ENCODE measurements at places on chromosomes 3 and 15.

GRCh38 chr15:88191812-88192165, 64.8 kb downstream of the NTRK3 start:
- DNase-seq, result no peak

GRCh38 chr3:139111392-139112229, 66.9 kb upstream of the PRR23C start:
- DNase-seq, result peak; percentile 39

DNA sequence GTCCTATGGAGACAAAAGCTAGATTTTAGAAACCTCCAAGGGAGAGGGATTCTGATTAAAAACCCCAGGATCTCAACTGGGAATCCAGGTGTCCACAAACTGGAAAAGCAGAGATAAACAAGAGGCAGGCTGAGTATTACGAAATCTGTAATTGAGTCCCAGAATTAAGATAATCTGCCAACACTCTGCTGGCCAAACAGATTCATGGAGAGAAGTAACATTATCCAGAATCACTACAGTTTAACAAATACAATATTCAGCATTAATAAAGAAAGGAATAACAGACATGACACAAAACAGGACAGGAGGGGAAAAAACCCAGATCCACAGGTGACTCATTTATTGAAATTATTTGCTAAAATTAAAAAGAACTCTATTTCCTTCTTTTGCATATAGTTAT, 227.2 kb upstream of the NANOGP8 start:
- no peak for DNase-seq

DNA sequence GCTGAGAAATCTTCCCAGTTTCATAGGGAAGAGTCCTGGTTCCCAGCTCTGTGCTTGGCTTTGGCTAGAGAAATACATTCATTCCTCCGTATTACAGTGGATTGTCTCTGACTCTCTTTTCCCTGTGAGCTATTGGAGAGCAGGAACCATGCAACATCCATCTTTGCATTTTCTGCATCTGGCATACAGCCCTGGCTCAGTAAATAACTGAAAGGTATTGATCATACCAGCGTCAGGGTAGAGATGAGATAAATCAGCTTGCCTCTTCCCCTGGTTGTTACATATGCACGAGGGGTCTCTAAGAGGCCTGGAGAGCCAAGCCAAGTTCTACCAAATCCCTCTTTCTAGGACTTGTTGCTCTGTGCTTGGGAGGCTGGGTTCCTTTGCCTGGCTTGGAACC, 35.2 kb downstream of the FOXB1 start:
- no peak for DNase-seq

DNA sequence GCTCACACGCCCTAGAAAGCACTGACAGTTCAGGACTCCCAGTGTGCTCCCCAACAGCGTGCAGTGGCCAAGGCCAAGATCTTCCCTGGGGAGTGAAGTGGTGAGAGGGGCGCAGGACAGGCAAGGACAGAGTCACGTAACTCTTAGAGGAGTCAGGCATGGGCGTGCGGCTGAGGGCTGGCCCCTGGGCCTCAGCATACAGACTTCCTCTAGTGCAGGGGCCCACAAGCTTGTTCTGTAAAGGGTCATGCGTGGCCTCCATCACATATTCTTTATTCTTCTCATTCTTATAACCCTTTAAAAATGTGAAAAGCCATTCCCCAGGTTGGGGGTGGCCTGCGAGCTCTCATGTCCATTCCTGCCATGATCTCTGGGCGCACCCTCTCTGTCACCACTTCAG, 25.2 kb downstream of the TMEM43 start:
- no peak for DNase-seq

GRCh38 chr3:23938688-23939087, 6.4 kb upstream of the NR1D2 start:
- DNase-seq, result no peak

DNA sequence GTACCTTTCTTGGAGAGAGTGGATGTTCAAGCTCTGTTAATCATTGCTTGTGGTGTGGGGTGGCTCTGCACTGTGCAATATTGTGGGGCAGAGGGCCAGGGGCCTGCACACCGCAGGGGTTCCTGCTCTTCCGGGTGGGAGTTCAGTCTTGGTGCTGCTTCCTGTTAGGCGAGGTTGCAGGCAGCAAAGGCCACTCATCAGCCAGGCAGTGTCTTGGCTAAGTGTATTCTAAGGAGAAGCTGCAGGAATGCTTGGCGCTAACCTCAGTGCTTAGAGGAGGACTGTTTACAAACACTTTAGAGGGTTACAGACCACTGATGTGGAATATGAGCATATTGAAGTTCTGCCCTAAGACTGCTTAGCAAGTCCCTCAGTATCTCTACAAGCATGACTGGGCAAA, 81.7 kb downstream of the CEP63 start:
- no peak for DNase-seq

DNA sequence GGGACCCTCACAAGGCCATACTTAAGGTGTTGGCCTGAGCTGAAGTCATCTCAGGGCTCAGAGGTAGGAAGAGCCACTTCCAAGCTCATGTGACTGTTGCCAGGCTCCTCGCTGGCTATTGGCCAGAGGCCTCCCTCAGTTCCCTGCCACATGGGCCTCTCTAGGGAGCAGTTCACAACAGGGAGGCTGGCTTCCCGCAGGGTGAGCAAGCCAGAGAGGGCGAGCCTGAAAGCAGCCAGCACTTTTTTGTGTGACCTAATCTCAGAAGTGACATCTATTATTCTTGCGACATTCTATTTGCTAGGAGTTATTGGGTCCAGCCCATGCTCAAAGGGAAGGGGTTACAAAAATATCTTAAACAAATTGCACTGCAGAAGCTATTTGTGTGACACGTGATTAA, 201.4 kb downstream of the SSR3 start:
- DNase-seq, result no peak

DNA sequence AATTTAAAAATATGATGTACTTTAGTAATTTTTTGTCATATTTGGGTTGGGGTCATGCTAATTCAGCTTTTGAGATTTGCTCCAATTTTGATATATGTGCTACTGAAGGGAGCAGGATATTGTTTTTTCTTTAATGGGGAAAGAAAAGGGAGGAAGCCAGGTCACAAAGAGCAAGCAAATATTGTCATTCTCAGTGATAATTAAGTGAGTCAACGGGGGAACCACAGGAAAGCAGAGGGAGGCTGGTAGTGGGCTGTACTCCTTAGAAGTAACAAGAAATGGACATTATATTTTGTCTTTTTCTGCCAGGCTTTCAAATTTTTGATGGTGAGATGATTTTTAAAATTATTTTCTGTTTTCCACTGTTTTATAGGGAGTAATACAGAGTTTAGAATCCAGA, 45.6 kb upstream of the NMD3 start:
- no peak for DNase-seq

GRCh38 chr3:142027735-142028134, 121.6 kb downstream of the TFDP2 start:
- DNase-seq, result no peak

- DNase-seq, result no peak
Observed at GRCh38 chr15:70323111-70323851, 225.6 kb upstream of the TLE3 start.

DNA sequence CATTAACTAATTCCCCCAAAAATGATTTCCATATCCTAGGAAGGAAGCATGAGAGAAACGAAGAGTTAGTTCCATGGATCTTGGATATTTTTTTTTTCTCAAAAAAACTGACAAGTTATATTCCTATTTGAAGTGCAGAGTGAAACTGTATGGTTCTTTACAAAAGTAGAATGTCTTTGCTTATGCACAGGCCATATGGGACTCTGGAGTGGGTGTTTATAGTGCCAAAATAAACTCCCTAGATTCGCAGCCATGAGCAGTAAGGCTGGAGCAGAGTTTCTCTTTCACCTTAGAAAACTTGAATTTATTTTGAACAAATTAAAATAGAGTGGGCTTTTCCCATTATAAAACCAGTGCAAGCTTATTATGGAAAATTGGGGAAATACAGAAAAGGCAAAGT, 239.7 kb downstream of the PDCD6IP start:
- no peak for DNase-seq

DNA sequence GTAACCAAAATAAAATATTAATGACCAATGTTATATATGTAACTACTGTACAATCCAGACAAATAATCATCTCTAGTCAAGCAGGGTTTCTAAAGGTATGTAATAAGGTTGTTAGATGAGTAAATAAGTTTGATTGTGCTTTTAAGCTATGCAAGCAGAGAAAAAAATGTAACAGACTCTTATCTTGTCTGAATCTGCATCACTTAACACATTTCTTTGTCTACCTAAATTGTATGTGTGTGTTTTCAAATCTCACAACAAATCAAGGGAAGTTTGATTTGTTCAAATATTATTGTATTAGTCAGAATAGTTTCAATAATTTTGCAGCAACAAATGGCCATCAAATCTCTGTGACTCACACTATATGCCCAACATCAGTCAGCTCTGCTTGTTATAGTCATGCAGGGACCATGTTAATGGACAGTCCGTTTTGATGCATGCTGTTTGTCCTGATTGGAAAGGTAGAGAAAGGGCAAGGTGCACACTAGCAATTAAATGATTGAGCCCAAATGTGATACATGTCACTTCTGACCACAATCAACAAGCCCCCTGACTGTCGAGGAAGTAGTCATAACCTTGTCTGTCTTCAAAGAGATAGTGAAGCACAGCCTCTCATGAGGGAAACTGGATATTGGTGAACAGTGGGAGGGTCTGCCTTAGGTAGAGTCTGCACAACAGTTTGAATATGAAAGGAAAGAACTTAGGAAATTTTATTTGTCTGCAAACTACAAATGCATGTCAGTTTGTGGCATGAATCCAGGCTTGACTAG, 349.4 kb upstream of the SATB1 start:
- DNase-seq, result no peak

GRCh38 chr3:139534992-139535879, 4.3 kb downstream of the RBP1 start:
- peak; percentile 26 for DNase-seq

- no peak for DNase-seq
Observed at GRCh38 chr3:10116138-10116460, 624 bp downstream of the BRK1 start.

- DNase-seq, result no peak
Observed at GRCh38 chr3:98612996-98613517, 19.6 kb upstream of the CPOX start.

- no peak for DNase-seq
Observed at GRCh38 chr3:89488800-89489580, 381.6 kb downstream of the EPHA3 start.

GRCh38 chr15:101406036-101406435, 83.5 kb downstream of the PCSK6 start:
- no peak for DNase-seq

DNA sequence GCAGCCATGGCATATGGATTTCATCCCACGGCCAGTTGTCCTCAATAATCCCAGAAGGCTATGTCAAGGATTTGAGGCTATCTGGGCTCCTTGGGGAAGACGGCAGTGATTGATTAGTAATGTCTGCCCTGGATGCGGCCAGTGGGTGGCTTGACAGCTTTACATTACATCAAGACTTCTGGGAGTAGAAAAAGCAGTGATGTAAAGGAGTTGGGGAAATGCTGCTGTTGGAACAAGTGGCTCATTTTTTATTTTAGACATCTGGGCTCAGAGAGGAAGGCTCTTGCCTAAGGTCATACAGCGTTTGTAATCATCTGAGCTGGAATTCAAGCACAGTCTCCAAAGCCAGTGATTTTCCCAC, 94.1 kb downstream of the FLNB start:
- DNase-seq, result no peak

GRCh38 chr15:69421498-69421897, 7.3 kb downstream of the KIF23 start:
- DNase-seq, result no peak

DNA sequence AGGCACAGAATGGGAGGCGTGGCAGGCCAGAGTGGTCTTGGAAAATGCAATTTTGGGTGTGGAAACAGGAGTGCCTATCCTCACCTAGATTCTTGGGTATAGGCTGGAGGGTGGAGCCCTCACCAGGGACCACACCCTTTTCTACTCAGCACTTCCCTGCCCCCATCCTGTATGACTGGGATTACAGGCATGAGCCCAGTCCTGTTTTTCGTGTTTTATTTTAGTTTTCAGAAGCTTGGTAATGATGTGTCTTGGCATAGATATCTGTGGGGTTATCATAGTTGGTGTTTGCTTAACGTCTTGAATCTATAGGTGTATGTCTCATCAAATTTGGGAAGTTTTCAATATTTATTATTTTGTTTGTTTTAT, 248.7 kb upstream of the CBLB start:
- no peak for DNase-seq

- no peak for DNase-seq
Observed at GRCh38 chr3:169295912-169296570, 367.5 kb downstream of the MECOM start.

- DNase-seq, result no peak
Observed at GRCh38 chr15:38111070-38111469, 141.6 kb upstream of the SPRED1 start.

All from C1 segment of cervical spinal cord (tissue), 14 donors.